ENCODE measurements at places on chromosomes 3 and 15.

GRCh38 chr3:125120379-125121122 lies 64.8 kb upstream of the HEG1 start:
- no peak for DNase-seq

DNA sequence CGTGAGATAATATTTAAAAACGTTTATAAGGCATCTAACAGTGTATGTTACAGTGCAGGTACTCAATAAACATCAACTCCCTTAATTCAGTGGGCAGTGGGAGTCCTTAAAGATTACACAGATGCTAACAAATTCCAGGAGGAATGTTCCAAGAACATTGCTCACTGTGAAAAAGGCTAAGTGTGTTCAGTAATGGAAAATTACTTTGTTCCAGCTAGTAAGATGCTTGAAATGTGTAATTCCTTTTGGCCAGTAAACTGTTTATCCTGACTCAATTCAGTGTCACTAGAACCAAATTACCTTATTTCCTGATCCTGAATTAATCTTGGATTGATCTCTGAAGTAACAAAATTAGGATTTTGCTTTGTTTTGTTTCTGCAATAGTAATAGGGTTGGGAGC lies 54.2 kb upstream of the SEMA6D start:
- DNase-seq = no peak

DNA sequence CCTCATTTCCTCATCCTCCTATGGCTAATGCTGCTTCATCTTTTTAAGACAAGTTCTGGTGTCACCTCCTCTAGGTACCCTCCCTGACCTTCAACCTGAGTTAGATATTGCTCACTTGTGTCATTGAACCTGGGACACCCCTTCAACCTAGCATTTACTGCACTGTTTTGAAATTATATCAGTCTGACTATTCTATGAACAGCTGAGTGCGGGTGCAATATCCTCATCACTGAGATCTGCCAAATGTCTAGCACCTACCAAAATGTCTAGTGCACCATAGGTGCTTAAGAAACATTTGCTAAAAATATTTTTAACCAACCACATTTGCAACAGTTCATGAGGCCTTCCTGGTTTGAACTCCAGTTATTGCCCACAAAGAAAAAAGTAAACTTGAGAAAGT lies 34.5 kb downstream of the RETNLB start:
- no peak for DNase-seq

DNA sequence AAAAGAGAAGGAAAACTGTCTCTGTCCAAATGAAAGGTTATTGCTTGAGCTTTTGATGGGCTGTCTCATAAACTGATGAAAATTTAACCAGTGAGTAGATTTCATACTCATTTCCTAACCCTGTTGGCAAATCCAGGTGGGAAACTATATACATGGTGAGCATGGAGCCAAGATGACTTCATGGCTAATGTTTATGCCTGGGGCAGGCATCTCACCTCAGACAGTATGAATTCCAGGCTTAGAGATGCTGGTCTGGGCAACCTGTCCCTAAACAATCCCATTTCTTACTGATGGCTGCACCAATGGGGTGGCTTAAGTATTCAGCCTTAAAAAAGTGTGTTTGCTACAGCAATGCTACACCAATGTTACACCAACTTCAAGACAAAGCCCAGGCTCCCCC lies 58.1 kb downstream of the SLTM start:
- no peak for DNase-seq

GRCh38 chr3:140091143-140091542 lies 156.2 kb downstream of the CLSTN2 start:
- no peak for DNase-seq

- no peak for DNase-seq
Measured at GRCh38 chr3:126040386-126040785, 43.5 kb downstream of the SLC41A3 start.

GRCh38 chr15:92833106-92833433 lies 67.1 kb upstream of the CHD2 start:
- no peak for DNase-seq

All from NCI-H1105 treated with DMSO at 0.1 percent for 48 hours (cell line).